ENCODE measurements at places on chromosomes 12 and 14.

- DNase-seq = no peak
Measured at GRCh38 chr14:61190341-61190740, 90.8 kb downstream of the TMEM30B start.

- DNase-seq = no peak
Measured at GRCh38 chr14:64178814-64179213, 115.4 kb downstream of the ESR2 start.

DNA sequence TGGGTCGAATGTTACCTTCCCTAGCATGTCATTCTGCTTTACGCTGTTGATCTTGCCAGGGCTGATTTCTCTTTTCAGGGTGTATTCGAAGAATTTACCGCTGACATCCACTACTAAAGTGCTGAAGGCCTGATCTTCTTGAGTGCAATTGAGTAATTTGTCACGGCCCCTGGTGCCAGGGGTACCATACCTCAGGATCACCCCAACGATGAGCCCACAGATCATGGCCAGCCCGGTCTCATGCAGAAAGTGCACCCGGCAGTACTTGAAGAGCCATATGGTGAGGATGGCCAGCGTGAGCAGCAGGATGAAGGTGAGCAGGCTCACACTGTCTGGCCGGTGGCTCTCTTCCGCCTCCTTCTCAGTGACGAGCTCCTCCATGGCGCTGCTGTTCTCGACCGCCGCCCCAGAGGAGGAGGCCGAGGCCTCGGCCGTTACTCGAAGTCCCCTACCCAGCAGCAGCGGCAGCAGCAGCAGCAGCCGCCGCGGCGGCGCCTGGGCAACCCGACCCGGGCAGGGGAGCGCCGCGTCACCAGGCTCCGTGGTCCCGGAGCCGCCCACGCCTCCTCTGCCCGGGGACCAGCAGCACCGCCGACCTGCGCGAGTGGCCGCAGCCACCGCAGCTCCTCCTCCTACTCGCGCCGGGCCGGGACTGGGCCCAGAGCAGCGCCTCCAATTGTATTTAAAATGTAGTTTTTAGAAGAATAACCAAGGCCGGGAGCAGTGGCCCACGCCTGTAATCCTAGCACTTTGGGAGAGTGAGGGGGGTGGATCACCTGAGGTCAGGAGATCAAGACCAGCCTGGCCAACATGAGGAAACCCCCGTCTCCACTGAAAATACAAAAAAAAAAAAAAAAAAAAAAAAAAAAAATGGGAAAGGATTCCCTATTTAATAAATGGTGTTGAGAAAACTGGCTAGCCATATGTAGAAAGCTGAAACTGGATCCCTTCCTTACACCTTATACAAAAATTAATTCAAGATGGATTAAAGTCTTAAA is 58.5 kb upstream of the TMPO start:
- peak; percentile 7 for DNase-seq

- DNase-seq = peak; percentile 15
Measured at GRCh38 chr14:65958664-65959562, 527.3 kb upstream of the CCDC196 start.

GRCh38 chr12:82176026-82176425 is 182.2 kb downstream of the CCDC59 start:
- DNase-seq = peak; percentile 46

- DNase-seq = no peak
Measured at GRCh38 chr14:90093942-90094595, 32.3 kb downstream of the KCNK13 start.

GRCh38 chr12:4320853-4321701 is at the start of gene TIGAR:
TIGAR (plus strand) TSS chr12:4321213; CDS start chr12:4321272, 59 bp downstream.
- peak; percentile 100 for DNase-seq

DNA sequence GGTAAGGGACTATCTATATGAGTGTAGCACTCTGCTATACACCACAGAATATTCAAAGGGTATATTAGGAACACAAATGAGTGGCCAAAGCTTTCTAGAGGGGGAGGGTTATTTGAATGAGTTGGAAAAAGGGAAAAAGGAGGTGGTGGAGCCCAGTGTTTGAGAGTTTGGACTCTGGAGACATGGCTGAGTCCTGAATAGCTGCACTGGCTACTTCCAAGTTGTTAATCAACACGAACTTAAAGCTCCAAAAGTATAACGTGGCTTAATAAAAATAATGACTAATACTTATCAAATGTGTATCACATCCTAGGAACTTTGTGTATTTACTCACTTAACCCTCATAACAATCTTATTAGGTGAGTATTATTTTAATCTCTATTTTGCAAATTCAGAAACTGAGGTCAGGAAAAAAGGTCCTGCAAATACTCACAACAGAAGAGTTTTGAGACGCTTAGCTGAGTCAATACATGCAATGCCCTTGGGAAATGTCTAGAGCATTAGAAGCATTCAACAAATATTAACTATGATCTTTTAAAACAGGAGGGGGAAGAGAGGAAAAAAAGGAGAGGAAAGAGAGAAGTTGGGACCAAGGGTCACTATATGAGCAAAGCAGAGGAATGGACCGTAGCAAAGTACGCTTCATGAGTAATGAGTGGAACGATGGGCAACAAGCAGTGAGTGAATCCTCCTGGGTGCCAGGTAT is 189.5 kb upstream of the HMGA2 start:
- DNase-seq = no peak

DNA sequence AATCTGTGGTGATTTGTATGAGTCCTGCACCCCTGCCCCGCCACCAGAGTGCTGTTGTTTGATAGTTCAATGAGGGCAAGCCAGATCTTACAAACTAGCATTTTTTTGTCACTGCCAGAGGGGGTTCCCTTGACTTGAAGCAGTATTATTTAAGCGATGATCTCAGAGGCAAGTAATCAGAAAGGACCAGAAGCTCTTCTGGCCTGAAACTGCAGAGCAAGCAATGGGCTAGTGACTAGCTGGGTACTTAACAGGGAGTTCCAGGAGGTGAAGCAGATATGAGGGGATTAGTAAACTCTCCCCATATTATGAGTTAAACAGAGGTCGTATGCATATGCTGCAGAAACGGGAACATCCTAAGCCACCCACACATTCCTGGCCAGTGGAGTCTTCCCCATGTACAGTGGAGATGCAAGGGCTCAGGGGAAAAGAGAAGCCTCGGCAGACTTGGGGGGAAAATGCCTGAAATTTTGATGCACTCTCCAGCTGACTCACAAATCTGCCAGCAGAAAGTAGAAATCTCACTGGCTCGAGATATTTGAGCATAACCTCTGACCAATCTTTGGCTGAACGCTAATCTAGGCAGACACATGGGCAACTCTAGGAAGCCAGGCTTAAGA is 8.3 kb upstream of the CRACR2A start:
- DNase-seq = no peak

DNA sequence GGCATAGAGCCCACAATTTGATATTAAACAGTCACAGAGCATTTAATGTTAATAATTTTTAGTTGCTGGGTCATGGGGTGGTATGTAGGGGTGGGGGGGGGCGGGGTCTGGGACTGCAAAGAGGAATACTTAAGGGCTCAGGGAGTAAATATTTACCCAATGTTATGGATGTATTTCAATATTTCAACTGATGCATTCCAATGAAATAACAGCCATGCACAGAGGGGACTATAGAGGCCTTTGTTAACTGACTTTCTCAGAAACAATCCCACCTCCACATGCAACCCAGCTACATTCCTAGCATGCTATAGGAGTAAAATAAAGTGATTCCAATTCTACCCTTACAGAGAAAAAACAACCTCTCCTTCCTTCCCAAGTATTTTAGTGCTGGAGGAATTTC is 7.9 kb upstream of the BBS10 start:
- DNase-seq = no peak

- DNase-seq = no peak
Measured at GRCh38 chr12:116113398-116114130, 163.9 kb downstream of the MED13L start.
